ENCODE measurements at places on chromosomes 2 and 18. TPM values are rescaled to one million over a fixed set of nuclear protein-coding genes. Genes with fewer than 3 reads are reported as not detected.
A peak's percentile ranks its signal among the peaks of the same experiment; 100 is the strongest.

DNA sequence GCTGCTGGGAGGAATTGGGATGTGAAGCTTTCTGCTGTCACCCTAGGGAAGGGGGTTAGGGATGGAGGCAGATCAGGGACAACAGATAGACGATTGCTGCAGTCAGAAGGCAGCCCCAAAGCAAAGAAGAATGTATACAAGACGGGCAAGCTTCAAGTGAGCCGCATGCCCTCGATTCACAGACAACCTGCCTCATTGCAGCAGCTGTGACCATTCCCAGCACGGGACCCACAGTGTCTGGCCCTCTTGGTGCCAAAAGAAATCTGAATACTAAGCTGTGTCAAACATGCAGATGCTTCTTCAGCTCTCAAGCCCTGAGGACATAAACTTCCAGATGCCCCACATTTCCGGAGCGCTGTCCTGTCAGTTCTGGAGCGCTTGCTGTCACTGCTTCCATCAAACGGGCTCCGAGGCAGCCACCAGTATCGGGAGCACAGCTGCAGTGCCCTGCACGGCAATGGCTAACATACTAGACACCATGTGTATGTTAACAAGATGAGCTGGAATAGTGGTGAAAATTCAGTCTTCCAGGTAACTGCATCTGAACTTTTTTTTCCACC, 33.8 kb downstream of the PRELID3A start:
- DNase-seq: no peak

DNA sequence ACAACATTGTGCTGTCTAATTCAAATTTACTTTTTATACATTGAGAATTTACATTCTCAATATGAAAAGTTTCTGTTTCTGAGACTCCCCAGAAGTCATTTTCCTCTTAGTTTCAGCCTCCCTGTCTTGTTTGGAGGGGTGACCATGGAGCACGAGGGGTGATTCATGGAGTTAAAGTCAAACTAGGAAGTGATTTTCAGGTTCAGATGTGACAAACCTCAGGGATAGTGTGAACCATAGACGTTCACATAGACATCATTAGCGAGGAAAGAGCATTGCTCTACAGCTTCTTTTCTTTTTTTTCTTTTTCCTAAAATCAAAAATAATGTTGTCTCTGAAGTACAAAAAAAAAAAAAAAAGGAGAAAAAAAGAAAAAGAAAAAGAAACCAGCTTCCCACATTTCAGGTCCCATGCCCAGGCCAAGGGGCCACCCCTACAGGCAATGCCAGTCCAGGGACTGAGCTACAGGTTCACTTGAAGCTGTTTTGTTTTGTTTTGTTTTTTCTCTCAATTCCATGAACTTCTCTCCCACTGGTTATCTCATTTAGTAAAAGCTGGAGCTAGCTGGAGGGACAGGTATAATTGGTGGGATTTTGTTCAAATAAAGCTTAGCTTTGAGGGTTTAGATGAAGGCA, 18.1 kb upstream of the LCLAT1 start:
- DNase-seq: no peak

TMEM37 gene
- total RNA-seq: not detected

PTPRN gene
- 24.5 TPM for total RNA-seq

DNA sequence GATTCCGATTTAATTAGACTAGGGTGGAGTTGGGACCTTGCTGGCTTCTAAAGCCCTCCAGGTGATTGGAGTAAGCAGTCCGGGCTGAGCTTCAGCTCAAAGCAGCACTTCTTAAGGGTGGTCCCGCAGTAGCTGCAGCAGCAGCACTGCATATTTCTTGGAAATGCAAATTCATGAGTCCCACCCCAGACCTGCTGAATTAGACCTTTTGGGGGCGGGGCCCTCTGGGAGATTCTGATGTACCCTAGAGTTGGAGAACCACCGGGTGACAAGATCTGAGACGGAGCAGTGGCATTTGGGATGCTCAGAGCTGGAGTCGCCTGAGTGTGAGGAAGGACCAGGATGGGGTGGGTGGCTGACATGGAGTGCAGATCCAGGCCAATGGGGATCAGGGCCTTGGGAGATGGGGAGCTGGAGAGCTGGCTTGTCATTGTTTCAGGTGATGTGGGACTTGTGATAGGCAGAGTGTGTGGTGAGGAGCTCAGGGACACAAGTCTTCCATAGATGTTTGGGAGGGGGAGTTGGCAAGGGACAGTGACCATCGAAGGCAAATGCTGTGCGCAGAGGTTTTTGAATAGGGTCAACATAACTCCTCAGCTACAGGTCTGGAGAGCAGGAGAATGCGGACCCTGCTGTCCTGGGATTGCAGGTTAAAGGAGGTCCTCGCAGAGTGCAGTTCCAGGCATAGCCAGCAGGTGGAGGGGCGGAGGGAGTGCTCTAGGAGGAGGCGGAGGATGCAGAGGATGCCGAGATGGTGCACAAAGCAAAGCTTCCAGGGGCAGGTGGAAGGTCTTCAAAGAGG, 130.9 kb upstream of the RAB12 start:
- peak; percentile 7 for DNase-seq

- no peak for DNase-seq
Observed at GRCh38 chr18:57841568-57841967, 38.5 kb upstream of the ATP8B1 start.

DNA sequence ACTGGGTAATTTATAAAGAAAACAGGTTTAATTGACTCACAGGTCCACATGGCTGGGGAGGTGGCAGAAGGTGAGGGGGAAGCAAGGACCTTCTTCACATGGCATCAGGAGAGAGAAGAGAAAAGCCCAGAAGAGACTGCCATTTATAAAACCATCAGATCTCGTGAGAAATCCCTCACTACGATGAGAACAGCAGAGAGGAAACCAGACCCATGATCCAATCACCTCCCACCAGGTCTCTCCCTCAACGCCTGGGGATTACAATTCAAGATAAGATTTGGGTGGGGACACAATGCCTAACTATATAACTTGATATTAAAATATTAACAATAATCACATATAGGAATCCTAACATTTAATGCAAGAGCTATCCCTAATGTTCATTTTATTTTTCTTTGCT, 31.8 kb downstream of the MEMO1 start:
- no peak for DNase-seq

- peak; percentile 57 for DNase-seq
Observed at GRCh38 chr2:33441235-33441810, 35.1 kb upstream of the RASGRP3 start.

VIT gene
- total RNA-seq: 0.41 TPM

DNA sequence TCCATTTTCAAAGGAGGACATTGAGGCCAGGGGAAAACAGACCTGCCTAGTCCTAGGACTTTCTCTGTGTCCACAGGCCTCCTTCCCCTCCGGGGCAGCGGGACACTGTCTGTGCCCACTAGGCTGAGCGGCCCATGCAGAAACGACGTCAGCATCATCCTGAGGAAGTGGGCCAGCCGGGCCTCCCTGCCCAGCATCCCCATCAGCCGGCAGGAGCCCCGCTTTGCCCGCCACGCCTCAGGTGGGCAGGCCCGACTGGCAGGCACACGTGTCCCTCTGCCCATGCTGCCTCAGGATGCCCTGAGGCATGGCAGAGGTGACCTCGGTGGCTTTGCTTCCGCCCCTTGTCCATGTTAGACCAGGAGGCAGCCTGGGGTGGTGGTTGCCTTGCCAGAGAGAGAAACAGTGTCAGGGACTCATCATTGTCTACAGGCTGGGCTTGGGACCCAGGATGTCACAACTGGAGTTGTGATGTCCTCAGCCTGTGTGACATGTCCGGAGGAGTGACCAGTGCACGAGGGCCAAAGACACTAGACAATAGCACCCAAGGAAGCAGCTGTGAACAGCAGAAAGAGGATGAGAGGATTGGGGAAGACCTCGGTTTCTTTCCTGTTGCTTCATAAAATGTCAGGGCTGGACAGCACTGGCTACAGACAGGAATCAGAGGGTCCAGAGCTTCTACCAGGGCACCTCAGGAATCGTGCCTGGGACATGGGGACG, 36.8 kb downstream of the TOGARAM2 start:
- DNase-seq: no peak

- no peak for DNase-seq
Observed at GRCh38 chr2:113873867-113874266, 16.0 kb upstream of the ACTR3 start.

SKOR2 gene
- not detected for total RNA-seq

PROKR1 gene
- 0.82 TPM for total RNA-seq

DNA sequence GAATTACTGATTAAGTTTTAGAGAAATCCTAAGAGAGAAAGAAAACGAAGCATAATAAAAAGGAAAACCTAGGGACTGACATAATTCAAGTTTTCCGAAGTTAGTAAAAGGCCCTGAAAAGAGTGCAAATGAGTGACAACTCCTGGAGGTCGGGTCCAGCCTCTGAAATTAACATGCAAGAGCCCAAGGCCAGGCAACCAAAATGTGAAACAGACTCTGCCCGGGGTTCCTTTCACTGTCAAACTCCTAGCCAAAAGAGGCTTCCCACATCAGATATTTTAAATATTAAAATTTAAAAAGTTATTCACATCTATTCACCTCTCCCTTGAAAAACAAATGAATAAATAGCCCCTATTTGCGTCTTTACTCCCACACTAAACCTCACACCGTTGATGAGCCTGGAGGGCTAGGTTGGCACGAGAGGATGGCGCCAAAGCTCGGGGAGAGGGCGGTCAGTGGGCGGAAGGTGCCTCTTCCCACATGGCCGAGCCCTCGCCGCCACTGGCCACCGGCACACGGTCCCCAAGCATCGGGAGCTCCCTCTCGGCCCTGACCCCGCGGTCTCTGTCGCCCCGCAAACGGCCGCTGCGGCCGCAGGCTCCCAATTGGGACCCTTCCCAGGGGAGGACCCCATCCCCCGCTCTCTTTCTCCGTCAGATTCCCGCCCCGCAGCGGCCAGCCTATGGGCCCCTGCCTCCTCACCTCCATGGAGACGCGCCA, 630 bp downstream of the PPM1G start:
- no peak for DNase-seq

NRP2 gene
- 26.1 TPM for total RNA-seq

DNA sequence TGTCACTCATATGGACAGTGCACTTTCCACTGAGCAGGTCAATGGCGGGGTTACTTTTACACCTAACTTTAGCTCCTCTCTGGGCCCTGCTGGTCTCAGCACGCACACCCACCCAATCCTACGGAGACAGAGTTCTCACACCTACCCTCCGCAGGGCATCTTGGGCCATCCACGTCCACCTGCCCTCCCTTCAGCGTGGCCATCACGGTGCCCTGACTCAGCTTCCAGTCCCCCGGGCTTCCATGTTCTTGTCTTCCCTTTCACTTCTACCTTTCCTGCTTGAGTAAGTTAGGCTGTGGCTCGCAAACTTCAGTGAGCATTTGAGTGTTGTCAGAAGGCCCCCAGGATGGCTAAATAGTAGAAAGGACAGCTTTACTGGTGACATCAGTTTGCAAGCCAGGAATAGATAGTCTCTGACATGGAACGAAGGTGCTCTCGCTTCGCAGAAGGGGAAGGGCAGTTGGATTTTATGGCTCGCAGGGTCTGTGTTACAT, 232.4 kb downstream of the SEPTIN10 start:
- DNase-seq: no peak

GRCh38 chr2:219368690-219369191, 19.0 kb downstream of the DNPEP start:
- DNase-seq: no peak

TMEM163 gene
- total RNA-seq: 16.3 TPM

DNA sequence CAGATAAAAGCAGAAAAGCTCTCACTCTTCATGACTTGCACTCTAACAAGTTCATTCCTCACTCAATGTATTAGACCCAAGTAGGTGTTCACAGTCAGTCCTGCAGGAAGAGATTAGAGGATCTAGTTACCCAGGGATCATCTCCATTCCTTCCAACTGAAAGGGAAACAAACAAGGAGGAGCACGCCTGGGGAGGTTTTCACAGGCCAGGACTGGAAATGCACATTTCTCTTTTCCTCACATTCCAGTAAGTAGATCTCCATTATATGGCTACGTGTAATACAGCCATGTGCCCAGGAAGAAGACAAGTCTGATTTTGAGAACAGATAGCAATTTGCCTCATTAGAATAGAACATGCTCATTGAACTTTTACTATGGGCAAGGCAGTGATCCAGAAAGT, 1132.2 kb upstream of the FAM98A start:
- DNase-seq: no peak

CHRNG gene
- total RNA-seq: not detected

- DNase-seq: no peak
Observed at GRCh38 chr2:3626118-3626811, 31.4 kb downstream of the COLEC11 start.

GKN1 gene
- not detected for total RNA-seq

IL36G gene
- under 0.01 TPM for total RNA-seq

DNA sequence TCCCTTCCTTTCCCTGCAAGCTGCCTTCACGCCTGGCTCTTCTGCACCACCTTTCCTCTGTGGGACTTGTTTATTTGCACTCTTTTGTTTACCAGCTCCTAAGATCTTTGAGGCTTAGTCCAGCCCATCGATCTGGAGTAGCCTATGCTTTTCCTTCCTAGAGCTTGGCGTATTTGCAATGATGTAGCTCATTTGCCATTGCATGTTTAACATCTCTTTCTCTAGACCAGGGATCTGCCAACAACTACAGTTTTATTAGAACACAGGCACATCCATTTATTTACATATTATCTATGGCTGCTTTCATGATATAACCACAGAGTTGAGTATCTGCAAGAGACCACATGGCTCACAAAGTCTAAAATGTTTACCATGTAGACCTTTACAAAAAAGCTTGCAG, 150.4 kb downstream of the RAPGEF4 start:
- DNase-seq: no peak

GRCh38 chr2:169670215-169670651, 24.0 kb downstream of the CFAP210 start:
- DNase-seq: no peak

SP140 gene
- total RNA-seq: 0.82 TPM

ORC2 gene
- 21.6 TPM for total RNA-seq

TDRD15 gene
- under 0.01 TPM for total RNA-seq

ACVR1C gene
- 5.7 TPM for total RNA-seq

DNA sequence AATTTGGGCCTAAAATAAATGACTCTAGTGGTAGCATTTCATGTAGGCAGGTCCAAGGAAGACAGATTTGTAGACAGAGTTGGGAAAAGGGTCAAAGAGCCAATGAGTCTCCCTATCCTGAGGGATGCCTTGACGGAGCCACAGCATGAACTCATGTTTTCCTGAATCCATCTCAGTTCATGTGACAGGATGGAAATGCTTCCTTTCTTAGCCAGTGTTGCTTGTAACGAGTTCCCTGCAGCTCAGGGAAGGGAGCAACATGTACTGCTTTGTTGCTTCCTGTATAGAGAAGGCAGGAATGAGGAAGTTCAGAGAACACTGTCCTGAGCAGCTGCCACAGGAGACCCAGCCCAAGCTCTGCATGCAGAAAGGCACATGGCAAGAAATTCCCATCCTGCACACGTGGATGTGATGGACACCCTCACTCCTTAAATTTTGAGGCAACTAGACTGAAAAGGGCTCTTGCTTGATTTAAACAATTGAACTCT, 27.9 kb downstream of the TMEM17 start:
- DNase-seq: no peak

- DNase-seq: no peak
Observed at GRCh38 chr2:47094511-47095142, 60.5 kb downstream of the STPG4 start.

GRCh38 chr2:227626580-227627151, 9.4 kb downstream of the SCYGR4 start:
- DNase-seq: no peak

GRCh38 chr2:55090702-55091101, 40.5 kb upstream of the RTN4 start:
- no peak for DNase-seq

CHRND gene
- total RNA-seq: not detected

GRCh38 chr2:195636890-195637289, 20.1 kb upstream of the SLC39A10 start:
- DNase-seq: no peak

- DNase-seq: no peak
Observed at GRCh38 chr2:156541229-156541628, 105.0 kb downstream of the GPD2 start.

Data from frontal cortex (tissue), 4 donors.